ENCODE measurements at places on chromosomes 11 and 22. TPM values are rescaled to one million over a fixed set of nuclear protein-coding genes. Genes with fewer than 3 reads are reported as not detected.

DNA sequence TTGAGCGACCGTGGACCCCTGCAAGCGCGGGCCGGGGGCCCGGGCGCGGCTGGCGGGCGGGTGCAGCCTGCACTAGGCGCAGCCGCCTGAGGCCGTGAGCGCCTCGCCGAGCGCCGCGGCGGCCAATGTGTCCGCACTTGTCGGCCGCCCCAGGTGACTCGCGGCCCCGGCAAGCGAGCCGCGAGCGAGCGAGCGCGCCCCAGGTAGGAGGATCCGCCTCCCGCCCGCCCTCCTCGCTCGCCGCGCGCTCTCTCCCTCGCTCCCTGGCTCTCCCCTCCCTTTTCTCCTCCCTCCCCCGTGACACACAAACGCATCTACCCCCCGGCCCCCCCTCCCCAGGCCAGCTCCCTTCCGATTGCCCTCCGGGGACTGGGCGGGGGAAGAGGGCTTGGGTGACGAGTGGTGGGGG is at the start of gene WNT7B:
Gene WNT7B, minus strand, starts transcription at position 160 of the 409 bp plus-strand sequence. CDS start 408 bp downstream, outside the sequence.
- no peak for DNase-seq

The TRABD gene
- total RNA-seq = 3.0 TPM

The KRTAP5-10 gene
- not detected for total RNA-seq

The LRRC56 gene
- 1.1 TPM for total RNA-seq

DNA sequence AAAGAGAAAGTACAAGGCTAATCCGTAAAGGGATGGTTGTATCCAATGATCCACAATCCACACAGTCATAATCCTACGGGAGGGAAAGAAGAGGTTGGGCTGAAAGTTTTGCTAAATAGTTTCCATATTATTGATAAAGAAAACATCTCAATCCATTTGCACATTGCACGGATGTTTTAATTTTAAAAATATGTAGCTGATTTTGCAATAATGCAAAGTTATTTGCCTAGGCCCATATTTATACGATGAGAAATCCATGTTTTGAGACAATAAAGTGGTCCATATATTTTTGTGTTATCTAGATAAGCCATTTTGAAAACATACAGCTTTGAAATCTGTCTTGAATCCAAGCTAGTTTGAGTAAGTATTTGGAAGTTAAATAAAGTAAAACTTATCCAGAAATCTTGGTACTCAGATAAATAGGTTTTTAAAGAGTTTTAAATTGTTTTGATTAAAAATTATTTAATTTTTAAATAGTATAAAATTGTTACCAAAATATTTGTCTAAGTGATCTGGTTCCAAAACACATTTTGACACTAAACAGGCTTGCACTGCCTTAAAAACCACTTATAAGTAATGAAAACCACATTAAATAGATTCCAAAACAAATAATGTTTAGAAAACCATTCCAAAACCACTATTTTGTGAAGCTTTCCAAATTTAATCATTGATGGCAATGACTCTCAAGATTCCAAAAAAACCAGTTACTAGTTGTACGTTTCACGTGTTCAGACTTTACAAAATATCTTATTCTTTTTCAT is 38.2 kb upstream of the PAMR1 start:
- no peak for DNase-seq

- no peak for DNase-seq
Observed at GRCh38 chr11:77191823-77192495, 63.9 kb downstream of the MYO7A start.

DNA sequence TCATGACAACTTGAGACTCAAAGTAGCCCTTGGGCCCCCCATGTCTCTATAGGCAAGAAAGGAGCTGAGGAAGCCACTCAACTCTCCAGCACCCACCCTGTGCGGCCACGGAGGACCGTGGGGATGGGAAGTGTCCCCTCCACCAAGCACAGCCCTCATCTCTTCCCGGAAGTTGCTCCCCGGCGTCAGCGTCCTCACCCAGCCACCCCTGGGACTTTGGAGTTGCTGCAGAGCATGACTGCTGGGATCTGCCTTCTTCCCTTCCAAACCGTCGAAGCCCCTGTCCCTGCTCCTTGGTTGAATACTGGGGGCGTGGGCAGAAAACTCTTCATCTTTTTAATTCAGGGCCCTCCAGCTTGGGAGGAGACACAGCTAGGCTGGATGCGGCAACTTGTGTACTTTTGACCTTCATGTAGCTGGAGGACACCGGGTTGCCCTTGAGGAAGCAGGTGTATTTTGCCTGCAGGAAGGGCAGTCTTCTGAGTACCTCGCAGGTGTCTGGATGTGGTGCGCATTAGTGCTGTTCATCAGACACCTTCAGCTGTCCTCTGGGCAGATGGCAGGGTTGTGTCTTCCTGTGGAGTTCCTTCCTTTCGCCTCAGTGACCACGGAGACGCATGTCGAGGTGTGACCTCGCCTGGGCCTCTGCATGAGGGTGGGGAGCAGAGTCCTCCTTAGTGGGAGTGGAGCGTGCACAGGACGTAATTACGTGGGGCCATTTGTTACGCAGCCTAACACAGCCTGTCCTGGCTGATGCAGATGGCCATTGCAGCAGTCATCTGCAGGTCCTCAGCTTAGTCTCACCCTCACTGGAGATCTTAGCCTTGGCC is 12.2 kb upstream of the IFITM3 start:
- no peak for DNase-seq

The FAM227A gene
- total RNA-seq = 3.7 TPM

DNA sequence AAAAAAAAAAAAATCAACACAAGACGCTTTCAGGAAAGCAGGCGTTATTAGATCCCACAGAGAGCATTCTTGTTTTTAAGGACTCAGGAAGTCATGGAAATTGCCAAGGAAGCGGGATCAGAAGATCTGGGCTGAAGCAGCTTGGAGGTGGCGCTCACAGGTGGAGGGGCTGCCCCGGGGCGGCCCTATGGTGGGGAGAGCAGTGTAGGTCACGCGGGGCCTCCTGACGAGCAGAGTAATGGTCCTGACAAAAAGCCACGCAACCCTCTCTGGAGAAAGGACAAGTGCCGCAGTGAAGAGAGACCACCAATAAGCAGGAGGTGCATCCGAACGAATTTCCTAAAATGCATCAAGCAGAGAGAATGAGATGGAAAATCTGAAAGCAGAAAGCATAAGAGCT is 407.0 kb downstream of the BRD1 start:
- DNase-seq = no peak

- no peak for DNase-seq
Observed at GRCh38 chr11:111569476-111569875, 29.0 kb downstream of the LAYN start.

The IGF2 gene
- 25.6 TPM for total RNA-seq

- no peak for DNase-seq
Observed at GRCh38 chr22:27206374-27207133, 549.2 kb downstream of the MIAT start.

- no peak for DNase-seq
Observed at GRCh38 chr11:130674686-130675308, 226.4 kb downstream of the ADAMTS15 start.

DNA sequence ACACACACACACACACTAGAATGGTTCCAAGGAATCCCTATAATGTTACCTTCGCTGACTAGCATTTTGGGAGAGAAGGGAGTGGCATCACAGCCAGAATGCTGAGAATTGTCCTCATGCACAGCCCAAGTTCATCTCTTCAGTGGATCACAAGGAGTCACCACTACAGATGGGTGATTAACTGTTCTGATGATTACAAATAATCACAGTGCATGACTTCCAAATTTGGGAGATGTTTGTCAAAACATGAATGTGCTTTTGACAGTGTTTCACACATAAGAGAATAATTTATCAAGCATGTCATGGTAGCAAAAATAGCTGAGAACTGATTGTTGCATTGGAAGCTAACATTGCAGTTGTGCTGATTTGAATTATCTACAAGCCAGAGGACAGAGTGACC is 80.9 kb upstream of the SC5D start:
- no peak for DNase-seq

The MYOD1 gene
- not detected for total RNA-seq

The MS4A15 gene
- not detected for total RNA-seq

GRCh38 chr22:49756201-49756600 is 71.5 kb downstream of the BRD1 start:
- DNase-seq = no peak

DNA sequence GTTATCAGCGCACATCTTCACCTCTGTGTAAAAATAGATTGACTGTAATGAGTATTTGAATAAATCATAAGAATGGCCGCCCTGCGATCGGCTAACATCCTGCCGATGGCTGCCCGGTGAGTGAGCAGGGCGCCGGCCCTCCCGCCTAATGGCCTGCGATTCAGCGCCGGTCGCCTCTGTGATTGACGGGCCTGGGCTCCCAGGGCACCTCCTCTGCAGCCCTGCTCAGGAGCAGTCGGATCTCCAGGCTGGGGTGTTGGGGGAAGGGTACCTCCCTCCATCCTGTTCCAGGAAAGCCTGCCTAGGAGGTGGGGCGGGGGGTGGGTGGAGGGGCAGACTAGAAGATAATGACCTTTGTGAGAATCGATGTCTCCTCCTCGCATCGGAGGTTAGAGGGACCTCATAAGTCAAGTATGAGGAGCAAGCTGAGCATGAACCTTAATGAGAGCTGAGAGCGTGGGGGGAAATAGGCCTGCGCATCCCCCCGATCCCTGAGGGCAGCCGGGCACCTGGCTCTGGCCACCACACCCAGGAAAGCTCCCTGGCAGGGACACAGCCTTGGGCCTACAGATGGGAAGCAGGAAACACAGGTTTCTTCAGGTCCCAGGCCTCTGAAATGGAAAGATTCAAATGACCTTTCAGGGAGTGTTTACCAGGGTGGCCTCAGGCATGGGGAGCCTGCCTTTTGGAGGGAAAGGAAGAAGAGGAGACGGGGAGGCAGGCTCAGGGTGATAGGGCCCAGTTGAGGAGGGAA is 71.7 kb downstream of the PKNOX2 start:
- DNase-seq = no peak

- no peak for DNase-seq
Observed at GRCh38 chr11:118892514-118892913, 8.8 kb downstream of the CXCR5 start.

The SAC3D1 gene
- total RNA-seq = 8.7 TPM

DNA sequence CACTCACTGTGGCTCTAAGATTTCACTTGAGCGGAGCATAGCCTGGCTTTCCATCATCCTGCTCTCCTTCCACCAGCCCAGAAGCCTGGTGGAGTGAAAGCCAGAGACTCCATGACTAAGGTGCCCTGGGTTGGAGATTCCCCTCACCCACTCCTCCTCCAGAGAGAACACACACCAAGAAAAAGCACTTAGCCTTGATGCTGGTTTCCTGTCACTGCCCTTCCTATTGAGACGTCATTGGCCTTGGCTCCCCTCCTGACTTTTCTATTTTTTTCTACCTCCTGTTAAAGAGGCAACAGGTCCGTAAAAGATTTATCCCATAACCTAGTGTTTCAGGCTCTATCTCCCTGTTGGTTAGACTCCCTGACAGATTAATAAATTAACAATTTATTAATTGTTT is 38.5 kb upstream of the APLNR start:
- no peak for DNase-seq

DNA sequence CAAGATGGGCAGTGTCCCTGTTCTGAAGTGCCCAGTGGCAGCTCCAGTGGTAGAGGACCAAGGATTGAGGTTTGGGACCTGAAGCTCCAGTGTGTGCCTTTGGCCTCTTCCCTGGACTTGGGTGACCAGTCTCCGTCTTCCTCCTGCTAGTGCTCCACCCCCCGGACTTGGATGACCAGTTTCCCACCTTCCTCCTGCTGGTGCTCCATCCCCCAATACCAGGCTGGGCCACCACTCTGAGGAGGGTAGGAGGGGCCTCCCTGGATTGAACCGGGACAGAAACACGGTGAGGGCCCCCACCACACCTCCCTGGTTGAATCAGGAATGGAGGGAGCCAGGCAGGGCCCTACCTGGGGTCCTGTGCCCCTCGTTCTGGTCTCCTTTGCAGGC is 10.9 kb upstream of the NEAT1 start:
- DNase-seq = no peak

DNA sequence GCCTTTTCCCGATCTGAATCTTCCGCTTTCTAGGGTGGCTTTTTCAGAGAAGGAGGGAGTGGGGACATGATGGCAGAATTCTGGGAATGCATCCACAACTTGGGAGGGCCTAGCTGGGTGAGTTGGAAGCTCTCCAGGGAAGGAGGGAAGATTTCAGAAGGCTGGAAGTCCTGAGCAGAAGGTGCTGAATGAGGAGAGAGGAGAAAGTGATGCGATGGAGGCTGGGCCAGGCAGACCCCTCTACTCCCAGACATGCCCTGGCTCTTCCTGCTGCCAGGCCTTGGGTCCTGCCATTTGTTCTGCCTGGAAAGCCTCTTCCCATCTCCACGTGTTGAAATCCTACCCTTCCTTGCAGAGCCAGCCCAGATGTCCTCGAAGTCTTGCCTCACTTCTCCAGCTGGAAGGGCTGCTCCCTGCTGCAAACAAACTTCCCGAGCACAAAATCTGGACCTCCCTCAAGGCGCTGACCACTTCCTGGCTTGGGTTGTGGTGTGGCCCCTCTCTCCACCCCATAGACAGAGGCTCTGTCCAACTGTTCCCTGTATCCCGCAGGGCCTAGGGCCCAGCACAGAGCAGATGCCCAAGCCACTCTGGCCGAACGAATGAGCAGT is 16.8 kb downstream of the LRRC32 start:
- DNase-seq = no peak

GRCh38 chr11:69115586-69116560 is 39.9 kb upstream of the SMIM38 start:
- no peak for DNase-seq

GRCh38 chr11:10398525-10398924 is 56.5 kb upstream of the AMPD3 start:
- DNase-seq = no peak

DNA sequence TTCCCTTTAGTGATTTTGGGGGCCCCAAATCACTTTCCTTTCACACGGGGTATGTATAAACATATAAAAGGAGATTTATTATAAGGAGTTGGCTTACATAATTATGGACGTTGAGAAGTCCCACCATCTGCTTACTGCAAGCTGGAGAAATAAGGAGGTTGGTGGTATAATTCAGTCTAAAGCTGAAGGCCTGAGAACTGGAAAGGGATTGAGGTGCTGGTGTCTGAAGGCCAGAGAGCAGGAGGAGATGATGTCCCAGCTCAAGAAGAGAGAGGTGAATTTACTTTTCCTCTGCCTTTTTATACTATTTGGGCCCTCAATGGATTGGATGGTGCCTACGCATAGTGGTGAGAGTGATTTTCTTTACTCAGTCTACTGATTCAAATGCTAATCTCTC is 1.3 kb upstream of the ZNF202 start:
- DNase-seq = no peak

The CHRM1 gene
- total RNA-seq = 12.3 TPM

The NF2 gene
- 41.6 TPM for total RNA-seq

The ILK gene
- 44.9 TPM for total RNA-seq
